ENCODE measurements at places on chromosomes 3 and 15.

DNA sequence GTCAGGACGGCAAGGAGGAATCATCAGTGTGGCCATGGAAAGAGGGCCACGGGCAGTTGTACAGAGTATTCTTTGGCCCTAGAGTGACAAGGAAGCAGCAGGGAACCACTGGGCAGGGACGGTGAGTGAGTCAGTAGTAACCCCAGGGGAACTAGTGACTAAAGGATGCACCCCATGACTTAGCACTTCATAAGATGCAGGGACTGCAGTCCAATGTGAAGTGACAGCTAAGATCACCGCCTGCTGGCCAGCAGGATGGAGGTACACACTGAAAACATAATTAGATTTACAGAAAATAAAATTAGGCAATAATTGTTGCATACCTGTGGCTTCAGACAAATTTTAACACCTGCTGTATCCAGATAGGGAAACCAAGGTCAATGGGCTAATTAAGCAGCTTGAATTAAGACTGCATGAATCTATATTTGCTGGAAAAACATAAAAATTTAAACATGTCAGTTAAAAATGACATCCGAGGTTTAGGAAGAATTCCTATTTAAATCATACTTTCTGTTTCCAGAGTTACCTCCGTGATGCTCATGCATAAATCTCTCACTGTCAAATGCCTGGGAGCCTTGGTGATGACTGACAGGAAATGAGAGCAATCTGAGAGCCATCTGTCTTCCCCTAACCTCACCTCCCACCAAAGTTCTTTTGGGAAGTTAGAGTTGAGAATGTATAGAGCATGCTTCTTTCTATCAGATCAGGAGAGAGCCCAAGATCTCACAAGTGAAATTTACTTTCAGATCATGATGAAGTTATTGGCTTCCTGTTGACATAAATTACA, 56.5 kb downstream of the DCLK3 start:
- DNase-seq = no peak

DNA sequence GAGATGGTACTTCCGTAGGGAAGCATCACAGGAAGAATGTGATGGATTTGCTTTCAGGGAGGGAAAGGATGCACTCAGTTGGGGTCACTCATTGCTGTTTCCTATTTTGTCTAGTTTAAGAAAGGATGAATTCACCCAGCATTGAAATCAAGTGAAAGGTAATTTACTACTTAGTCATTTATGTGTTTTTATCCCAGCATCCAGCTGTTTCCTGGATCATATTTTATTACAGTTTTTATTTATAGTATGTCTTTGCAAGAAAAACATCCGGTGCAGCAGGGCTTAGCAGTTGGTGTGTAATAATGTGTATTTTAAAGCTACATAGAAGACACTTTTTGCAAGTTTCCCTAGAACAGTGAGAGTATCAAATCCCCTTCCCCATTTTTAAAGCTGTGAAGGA, 37.4 kb upstream of the GOLGA8B start:
- DNase-seq = no peak

- DNase-seq = no peak
These were observed 119.0 kb upstream of the DLG1 start for GRCh38 chr3:197417441-197417840.

GRCh38 chr3:161781381-161781780, 284.8 kb downstream of the OTOL1 start:
- no peak for DNase-seq

GRCh38 chr3:195165790-195166189, 105.2 kb downstream of the XXYLT1 start:
- no peak for DNase-seq

DNA sequence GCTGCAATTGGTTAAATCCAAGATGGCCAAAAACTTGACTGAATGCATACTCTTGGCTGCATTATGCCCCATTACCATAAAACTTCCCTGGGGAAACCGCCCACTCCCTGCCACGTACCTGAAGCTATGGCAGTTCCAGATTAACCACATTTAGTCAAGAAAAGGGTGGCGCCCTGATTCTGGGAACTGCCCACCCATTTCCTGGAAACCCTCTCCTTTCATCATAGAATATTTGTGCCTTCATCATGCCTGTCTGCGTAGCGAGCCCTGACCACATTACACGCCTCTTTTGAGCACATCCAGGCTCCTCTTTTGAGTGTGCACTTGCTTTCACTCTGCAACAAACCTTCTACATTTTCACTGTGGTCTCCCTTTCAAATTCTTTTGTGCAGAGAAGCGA, 5.2 kb downstream of the LINS1 start:
- peak; percentile 53 for DNase-seq

DNA sequence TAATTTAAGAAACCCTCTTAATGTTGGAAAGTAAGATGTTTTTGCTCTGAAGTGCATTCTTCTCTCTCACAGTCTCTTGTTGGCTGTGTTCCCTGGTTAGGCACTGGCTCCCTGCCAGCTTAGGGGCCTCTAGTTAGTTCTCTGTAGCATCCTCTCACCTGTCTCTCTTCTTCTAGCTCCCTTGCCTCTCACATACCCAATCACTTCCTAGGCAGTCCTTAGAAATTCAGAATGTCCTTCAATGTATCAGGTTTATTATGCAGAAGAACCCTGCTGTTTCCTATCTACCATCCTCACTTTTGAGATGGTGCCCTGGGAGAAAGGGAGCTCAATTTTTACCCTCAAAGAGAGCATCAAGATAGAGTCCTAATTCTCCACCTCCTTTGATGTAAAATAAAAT, 36.2 kb upstream of the CPNE4 start:
- DNase-seq = no peak

- DNase-seq = no peak
These were observed 94.1 kb downstream of the VGLL4 start for GRCh38 chr3:11549580-11550140.

DNA sequence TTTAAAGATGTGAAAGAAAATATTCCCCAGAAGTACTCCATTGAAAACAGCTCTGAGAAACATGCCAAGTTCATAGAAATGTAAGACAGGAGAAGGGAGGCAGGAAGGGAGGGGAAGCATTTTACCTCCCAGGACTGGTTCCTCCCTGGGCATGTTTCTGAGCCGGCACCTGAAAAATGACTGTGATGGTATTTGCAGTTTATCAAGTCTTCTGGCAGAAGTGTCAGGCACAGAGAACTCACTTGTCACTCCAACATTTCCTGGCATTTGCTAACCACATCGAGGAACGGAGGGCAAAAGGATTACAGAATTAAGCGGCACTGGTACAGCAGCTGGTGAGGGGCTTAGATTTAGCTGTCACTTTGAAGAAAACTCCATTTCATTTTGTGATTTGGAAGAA, 1054.0 kb downstream of the TUSC7 start:
- no peak for DNase-seq

DNA sequence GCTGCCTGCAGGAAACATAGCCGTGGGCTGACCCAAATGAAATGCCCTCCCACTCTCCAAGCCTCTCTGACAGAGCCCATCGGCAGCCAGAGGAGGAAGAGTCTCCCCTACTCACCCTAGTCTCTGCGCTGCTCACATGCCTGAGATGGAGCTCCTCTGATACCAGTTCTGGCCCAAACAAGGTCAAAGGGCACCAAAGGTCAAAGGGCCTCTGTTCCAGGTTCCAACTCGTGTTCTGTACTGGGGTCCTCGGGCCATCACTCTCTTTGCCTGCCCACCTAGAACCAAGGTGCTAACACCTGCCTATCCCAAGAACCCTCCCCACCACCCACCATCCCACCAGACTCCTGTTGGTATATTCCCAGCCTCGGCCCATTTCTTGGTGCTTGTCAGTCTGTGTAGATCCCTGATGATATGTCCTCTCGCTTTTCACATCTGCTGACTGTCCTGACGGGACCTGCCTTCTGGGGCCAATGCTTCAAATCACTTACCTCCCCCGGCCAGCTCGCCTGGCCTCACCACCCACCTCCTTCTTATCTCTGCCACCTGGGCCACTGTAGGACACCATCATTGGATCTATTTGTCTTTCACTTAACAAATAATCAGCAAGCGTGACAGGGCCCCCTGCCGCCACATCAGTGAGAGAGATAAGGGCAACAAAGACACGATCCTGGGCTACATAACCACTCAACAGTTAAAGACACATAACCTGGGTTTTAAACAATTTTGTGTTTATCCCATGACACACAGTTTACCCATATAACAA, 90.4 kb downstream of the SRGAP3 start:
- DNase-seq = no peak

DNA sequence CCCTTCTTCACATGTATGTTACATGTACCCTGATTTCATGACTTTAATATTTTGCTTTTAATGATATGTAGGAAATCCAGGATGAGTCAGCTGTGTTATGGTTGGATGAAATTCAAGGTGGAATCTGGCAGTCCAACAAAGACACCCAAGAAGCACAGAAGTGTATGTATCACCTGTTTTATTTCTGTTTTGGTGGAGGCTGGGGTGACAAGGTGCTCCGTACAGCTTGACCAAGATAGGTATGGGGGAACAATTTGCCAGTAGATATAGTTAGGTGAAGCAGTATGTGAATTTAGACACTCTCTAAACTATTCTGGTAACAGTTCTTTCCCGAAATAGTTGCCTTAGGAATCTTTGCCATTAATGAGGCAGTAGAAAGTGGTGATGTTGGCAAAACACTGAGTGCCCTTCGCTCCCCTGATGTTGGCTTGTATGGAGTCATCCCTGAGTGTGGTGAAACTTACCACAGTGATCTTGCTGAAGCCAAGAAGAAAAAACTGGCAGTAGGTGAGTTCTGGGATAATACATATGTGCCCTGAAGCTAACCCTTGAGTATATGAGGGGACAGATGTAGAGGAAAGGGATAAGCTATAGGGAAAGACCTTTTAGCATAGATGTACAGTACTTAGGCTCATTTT, 63.7 kb upstream of the CRTC3 start:
- DNase-seq = no peak

DNA sequence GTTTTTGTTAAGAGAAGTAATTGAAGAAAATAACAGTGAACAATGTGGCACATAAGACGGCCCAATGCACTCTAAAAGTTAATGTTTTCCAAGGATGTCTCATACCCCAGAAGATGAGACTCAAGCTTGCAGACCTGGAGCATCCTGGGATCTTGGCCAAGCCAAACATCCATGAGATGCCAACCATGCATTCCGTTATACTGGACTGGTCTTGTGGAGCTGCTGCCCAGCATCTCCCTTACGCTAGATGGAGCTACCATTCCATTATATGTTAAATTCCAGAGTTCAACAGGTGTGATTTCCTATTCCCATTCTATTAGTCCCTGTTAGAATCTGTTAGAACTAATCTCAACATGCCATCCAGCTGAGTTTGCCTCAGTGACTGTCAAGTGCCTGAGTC, 181.8 kb downstream of the PDCD6IP start:
- DNase-seq = no peak

- no peak for DNase-seq
These were observed 46.7 kb upstream of the BCHE start for GRCh38 chr3:165883863-165884478.

DNA sequence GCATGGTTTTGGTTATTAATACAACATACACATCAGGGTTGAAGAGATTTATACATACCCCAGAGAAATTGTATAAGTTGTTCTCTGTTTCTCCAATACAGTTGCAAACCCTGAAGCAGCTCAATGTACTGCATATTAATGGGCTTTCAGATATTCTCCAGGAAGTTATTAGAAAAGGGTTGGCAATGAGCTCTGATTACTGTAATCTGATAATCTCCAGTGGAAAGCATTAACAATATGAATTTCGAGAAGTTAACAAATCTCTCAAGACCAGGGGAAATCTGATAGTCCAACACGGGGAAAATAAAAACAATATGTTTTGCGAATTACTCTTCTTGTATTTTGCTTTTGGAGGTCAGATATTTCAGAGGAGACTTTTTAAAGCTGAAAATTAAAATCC, 950.1 kb downstream of the TBL1XR1 start:
- no peak for DNase-seq

GRCh38 chr3:172129850-172130716, 90.7 kb downstream of the FNDC3B start:
- DNase-seq = peak; percentile 27

DNA sequence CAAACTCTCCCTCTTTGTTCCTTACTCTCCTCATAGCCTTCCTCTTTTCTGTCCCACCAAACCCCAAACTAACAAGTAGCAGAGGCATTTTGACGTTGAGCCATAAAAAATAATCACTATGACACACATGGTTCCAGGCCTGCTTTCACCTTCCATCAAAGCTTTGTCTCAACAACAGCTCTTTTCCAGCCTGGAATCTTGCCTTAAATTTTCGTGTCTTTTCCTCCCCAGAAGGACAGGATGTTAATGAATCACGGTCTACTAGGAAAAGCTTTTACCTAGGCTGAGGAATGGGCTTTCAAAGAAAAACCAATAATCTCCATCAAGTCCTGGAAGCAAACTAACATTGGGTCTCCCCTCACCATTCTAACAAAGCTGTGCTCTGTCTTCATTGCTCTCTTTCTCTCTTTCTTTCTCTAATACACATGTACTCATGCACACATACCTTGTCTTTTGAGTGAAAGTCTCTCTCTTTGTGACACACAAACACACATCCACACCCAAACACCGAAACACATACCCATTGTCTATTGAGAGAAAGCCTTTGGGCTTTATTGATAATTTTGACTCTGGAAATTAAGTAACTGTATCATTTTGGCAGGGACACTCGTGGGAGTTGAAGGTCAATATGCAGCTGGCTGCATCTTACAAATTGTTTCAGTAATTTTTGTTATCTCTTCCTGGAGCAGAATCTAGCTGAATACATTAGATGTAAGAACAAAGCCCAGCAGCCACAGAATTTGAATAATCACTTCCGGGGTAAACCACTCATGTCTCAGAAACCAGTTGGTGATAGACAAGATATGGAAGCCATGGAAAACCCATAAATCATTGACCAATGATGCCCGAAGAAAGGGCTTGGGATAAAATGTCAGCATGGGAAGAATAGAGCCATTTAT, 107.4 kb upstream of the SLC4A7 start:
- DNase-seq = no peak

- no peak for DNase-seq
These were observed 60.0 kb downstream of the AKAP13 start for GRCh38 chr15:85440451-85440850.
